ENCODE measurements at places on chromosomes 5 and 9.

DNA sequence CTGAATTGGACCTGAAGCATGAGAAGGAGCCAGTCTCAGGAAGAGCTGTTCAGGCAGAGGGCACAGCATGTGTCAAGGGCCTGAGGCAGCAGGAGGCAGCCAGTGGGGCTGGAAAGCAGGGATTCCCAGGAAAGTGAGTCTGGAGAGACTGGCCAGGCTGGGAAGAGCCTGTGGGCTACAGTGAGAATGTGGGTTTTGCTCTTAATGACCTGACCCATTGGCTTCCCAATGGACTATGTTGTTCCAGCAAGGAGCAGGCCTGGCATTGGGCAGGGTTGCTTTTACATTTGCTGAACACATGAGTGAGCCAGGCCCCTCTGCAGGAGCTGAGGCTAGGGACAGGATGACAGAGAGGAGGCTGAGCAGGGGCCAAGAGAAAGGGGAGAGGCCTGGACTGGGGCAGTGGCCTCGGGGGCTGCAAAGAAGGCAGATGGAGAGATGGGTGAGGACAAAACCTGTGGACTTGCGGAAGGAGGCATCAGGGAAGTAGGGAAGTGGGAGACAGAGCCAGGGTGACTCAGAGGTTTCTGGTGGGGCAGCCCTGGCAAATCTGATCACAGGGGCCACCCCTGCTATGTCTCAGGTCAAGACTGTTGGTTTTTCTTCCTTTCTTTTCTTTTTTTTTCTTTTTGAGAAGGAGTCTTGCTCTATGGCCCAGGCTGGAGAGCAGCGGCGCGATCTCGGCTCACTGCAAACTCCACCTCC lies 65.9 kb upstream of the NEK6 start:
- DNase-seq: no peak

DNA sequence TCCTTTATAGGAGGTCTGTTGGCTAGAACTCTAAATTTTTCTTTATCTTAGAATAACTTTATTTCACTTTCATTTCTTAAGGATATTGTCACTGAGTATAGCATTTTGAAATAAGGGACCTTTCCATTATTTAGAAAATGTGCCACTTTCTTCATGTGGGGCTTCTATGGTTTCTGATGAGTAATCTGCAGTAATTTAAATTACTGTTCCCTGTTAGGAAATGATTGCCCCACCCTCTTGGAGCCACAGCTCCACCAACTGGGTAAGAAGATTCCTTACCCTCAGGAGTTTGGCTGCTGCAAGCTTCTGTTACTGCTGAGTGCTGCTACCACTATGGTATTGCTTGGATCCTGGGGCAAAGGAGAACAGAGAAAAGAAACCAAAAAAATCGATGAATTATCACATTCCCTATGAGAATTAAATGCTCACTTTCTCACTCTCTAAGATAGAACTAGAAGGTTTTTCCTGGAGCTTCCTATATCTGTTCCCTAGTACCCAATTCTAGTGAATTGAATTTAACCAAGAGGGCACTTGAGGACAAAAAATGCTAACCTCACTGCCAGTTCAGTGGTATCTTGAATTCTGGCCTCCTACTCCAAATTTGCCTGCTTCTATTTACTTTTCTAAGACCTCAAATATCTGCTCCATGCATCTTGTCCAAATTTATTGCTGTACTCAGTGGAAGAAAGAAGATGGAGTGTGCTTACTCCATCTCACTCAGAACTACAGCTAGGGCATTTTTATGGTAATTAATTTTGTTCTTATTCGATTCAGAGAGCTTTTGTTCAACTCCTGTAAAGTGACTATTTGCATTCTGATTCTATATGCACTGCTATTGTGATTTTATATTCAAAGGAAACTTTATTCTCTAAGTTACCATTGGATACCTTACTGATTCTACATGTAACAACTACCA lies 2111.3 kb downstream of the MAT2B start:
- DNase-seq: no peak

- DNase-seq: no peak
These were observed 744 bp downstream of the OTULIN start for GRCh38 chr5:14665101-14665822.

- DNase-seq: no peak
These were observed 117.2 kb downstream of the NRG2 start for GRCh38 chr5:139925650-139926640.

DNA sequence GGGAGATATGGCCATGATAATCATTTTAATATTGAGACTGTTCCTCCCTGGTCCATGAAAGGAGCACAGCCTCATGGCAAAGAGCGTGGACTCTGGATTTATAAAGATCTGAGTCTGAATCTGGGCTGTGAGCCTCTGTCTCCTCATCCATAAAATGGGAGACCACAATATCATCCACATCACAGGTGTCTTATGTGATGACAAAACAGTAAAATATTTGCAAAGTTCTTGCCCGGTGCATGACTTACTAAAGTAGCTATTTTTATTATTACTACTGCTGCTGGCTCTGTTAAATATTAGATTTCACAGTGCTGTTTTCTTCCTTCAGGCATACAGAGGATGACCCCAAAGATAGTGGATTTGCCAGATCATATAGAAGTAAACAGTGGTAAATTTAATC lies 74.1 kb downstream of the TEK start:
- no peak for DNase-seq

DNA sequence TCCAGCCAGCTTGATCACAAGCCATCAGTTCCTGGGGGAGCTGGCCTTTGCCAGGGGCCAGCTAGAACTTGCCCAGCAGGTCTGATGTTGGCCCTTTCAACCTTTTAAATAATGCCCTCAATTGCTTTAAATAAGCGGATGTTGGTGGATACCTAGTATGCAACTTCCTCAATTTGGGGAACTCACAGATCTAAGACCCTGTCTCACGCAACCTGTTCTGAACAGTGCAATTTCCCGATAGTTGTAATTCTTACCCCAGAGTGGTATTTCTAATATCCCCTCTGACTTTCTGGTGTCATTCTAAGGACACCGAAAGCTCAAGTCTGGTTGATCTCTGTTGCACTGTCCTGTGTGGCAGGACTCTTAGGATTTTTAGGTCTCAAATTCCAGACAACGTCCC lies 23.1 kb downstream of the GALNT12 start:
- DNase-seq: no peak

GRCh38 chr9:35306283-35306682 lies 144.5 kb downstream of the UNC13B start:
- DNase-seq: no peak

DNA sequence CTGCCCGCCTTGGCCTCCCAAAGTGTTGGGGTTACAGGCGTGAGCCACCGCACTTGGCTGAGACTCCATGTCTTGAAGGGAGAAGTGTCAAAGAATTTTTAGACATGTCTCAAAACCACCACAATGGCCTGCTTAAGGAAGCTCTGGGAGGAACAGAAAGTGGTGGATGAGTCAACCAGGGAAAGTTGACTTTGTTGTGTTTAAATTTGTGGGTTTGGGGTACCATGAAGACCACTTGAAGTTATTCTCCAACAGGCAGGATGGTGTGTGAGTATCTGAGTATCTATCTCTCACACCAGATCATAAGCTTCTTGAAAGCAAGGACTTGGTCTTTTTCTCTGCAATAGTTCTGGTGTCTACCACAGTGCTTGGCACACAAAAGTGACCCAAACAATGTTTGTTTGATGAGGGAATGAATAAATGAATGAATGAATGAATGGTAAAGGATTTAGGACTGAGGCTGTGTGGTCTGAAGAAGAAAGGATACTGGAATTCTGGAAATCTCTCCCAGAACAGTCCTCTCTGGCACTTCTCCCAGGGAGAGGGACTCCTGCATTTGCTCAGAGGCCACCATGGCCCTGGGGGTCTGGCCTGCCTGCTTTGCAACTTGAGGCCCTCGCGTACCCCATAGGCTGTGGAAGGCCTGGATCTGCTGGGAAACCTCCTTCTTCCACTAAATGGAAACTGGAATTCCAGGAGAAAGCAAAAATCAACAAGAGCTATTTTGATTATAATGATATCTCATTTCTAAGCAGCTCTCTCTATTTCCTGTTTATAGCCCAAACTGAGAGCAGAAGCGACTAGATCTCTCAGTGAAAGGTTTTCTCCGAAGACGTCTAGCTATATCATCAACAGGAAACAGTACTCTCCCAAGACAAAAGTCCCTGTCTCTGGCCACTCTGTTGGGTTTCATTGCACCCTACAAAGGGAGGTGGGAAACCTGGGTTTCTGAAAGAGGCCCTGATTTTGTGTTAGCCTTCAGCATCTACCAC lies 187.9 kb downstream of the PALM2AKAP2 start:
- DNase-seq: peak; percentile 40

DNA sequence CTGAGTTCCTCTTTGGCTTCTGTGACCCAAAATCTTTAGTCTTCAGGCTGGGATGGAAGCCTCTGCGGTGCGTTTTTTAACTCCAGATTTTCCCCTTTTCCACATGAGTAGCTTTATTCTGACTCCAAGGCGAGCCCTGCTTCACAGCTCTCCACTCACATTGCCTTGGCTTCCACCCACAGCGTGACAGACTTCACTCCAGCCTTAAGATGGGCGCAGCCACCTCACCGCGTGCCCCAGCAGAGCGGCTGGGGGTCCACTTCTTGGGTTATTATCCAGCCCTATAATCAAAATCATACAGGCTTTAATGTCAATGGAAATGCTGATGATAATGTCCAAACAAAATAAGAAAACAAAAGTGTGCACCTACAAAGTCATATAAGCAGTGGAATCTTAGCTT lies 1.2 kb downstream of the EXOC3 start:
- DNase-seq: no peak

DNA sequence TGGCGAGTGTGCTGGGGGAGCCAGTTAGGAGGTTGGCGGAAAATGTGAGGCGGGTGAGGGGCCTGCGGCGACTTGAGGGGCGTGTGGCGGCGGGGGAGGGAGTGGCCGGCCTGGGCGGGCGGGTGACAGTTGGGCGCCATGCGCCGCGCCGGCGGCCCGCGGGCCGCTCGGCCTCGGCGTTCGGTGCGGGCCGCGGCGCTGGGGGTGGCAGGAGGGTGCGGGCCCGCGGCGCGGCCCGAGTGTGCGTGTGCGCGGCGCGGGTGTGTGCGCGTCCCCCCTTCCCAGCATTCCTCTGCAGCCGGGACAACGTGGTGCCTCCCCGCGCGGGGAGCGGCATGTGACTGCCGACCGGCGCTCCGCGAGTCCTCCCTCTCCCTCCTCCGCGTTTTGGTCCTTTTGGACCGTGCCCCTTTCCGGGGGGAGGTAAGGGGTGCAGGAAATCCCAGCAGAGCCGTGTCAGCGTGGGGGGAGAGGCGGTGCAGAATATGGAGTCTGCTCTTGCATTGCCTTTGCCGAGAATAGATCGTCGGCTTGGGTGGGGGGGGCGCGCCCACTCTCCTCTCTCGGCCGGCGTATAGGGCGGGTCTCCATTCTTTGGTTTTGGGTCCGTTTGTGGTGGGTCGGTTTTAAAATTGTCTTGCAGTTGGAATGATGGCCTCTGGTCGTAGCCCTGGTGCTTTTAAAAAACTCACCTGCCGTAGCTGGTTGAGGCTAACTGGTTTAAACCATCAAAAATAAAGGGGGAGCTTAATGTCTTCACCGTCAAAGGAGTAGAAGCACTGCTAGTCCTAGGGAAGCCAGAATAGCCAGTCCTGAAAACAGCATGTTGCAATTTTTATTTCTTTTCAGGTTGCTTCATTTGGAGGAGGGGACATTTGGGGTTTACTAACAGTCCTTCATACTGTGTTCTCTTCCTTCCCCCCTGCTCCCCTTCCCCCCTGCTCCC lies 2.0 kb downstream of the LARP1 start:
- DNase-seq: peak; percentile 67

DNA sequence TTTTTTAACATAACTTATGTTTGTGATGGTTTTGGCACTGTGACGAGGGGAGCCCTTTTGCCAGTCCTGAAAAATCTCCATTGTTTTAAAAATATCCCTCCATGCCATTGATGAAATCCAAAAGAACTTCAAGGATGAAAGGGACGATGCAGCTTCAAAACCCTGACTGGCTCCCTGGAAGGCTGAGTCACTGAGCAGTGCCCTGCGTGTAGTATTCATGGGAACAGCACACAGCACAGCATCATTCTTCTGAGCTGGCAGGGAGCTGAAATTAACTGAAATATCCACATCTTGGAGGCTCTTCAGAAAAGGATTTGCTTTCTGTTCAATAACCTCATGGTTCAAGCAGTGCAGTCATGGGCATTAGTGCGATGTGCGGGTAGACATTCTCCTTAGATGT lies 29.7 kb downstream of the PDE4D start:
- no peak for DNase-seq

GRCh38 chr5:154189256-154189818 lies 1.2 kb upstream of the GALNT10 start:
- no peak for DNase-seq

DNA sequence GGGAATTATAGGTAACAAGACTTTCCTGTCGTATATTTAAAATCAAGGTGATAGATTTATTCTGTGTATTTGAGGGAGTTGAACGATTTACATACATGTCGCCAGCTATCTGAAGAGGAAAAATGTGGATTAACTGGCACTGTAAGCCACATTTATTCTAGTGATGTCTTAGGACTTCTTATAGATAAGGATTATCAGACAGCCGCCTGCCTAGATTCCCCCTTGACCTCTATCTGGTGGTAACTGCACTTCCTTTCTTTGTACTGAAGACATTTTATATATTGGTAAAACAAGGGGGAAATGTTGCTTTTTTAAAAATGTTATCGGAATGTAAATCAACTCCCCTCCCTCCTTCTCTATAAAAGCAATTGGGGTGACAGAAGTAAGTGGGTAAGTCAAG lies 39.3 kb upstream of the F2RL2 start:
- no peak for DNase-seq

GRCh38 chr9:2787065-2787464 lies 56.8 kb downstream of the PUM3 start:
- DNase-seq: no peak

DNA sequence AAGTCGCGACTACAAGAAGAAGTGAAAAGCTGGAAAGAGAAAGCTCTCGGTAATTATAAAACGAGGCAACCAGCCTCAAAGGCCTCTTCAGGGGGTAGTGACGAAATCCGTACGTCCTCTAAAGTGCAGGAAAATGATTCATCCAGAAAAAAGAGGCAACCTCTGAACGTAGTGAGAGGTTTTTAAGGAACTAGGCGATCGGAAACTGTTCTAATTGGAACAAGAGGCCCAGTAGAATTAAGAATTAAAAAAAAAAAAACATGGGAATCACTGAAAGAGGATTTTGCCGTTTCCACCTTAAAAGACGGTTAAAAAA lies 1.0 kb downstream of the CSNK1A1 start:
- no peak for DNase-seq

DNA sequence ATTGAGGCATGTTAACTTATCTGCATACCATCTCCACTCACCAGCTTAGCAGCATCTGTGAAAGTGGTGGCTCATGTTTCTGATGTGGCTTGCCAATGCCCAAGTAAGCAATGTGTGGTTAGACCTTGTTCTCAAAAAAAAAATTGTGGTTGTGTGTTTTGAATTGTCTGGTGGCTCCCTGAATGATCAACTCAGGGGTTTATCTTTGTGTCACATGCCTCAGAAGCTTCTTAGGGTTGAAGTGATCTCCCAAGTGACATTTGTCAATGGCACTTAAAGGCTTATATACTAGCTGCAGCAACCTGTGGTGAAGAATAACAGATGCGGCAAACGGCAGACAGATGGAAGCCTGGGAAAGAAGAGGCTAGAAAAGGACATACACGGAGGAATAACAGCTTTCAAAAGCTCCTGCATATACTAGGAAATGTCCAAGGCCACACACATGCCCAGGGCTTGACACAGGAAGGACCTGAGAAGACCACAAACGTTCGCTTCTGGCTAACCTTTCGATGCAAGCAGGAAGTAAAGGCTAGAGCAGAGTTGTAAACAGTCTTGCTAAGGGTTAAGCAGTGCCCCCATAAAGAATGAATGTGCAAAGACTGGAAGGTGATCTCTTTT lies 42.2 kb upstream of the FSD1L start:
- DNase-seq: peak; percentile 59

GRCh38 chr9:110029429-110029955 lies 178.5 kb downstream of the C9orf152 start:
- DNase-seq: no peak

- no peak for DNase-seq
These were observed 56.7 kb downstream of the PCDH1 start for GRCh38 chr5:141821430-141821925.

All from activated T-cell treated with anti-CD3 and anti-CD28 coated beads, Interleukin-2, amount 50 U/mL, for 48 hours (primary cell).